ENCODE measurements at places on chromosomes 13 and 19.

DNA sequence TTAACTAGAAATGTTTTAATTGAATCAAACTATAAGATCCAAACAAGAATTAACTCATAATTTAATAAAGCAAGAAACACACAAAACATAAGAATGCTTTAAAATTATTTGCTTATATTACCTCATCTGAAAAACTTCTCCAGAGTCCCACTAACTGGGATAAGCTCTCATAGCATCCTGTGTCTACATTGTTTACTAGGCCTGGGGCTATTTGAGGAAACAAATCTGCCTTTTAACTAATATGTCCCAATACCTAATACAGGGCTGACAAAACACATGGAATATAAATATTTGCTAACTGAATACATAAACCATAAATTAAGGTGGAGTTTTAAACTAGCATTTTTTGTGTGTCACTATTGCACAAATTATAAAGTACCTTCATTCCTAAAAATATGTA lies 1399.8 kb upstream of the SLC10A2 start:
- no peak for DNase-seq

DNA sequence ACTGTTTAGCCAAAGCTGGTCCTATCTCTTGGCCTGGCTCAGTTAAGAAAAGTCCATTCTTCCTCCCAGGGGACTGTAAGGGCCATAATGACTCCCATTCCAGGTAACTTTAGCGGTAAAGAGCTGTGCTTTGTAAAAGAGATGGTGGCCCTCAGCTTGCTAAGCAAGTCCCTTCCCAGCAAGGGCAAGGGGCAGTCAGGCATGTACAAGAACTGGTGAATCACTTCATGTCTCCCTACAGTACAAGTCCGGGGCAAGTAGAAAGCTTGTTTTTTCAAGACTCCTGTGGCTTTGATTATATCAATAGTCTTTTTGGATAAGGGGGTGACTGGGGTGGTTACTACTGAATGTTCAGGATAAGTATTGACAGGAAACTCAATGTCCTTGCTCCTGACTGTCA lies 88.9 kb downstream of the SLC25A15 start:
- no peak for DNase-seq

- DNase-seq, result no peak
Observed at GRCh38 chr13:80361298-80361697, 20.4 kb upstream of the SPRY2 start.

GRCh38 chr13:23651887-23652286 lies 81.7 kb downstream of the TNFRSF19 start:
- no peak for DNase-seq

DNA sequence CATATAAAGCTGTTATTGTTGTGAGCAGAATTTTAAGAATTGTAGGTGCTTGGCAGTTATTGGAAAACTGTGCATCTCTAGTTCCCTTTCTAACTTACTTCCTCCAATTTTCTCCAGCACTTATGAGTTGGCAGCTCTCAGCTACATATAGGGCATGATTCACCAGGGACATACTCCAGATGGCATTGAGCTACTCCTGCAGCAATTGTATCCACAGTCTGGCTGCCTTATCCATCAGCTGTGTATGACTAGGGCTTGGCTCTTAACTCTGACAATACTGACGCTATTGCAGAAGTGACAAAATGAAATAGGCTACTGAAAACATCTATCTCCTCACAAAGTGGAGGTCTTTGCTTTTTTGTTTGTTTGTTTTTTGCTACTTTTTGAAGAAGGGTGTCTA lies 276.7 kb downstream of the POU4F1 start:
- peak; percentile 10 for DNase-seq

GRCh38 chr19:16509141-16510061 lies 13.2 kb downstream of the C19orf44 start:
- DNase-seq, result no peak

DNA sequence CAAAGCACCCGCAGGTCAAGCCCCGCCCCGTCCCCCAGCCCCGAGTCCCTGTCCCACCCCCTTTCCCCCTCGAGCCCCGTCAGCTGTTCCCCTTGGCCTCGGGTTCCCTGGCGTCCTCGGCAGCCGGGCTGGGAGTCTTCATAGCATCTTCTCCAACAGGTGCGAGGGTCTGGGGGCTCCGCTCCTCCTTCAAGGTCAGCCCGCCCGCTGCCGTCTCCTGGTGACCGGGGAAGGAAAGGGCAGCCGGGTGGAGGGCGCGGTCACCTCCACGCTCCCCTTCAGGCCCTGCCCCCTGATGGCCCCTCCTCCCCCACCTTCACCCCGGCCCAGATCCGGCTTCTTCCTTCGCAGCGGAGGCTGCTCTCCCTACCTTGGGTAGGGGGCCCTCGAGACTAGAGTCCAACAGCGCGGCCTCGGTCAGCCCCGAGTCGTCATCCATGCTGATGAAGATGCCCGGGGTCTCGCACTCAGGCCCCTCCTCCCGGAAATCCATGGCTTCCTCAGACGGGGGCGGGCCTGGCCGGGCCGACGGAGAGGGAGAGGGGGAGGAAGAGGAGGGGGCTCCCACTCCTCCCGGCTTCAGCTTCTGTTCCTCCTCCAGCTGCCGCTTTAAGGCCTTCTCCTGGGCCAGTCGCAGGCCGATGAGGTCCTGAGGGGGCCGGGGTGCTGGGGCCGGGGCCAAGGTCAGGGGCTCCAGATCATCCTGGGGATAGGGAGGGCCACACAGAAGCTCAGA lies 541 bp upstream of the RSPH6A start:
- no peak for DNase-seq

- no peak for DNase-seq
Observed at GRCh38 chr19:56295531-56296455, 18.8 kb downstream of the ZSCAN5A start.

GRCh38 chr13:27375686-27376326 lies 48.6 kb upstream of the GTF3A start:
- DNase-seq, result peak; percentile 84

DNA sequence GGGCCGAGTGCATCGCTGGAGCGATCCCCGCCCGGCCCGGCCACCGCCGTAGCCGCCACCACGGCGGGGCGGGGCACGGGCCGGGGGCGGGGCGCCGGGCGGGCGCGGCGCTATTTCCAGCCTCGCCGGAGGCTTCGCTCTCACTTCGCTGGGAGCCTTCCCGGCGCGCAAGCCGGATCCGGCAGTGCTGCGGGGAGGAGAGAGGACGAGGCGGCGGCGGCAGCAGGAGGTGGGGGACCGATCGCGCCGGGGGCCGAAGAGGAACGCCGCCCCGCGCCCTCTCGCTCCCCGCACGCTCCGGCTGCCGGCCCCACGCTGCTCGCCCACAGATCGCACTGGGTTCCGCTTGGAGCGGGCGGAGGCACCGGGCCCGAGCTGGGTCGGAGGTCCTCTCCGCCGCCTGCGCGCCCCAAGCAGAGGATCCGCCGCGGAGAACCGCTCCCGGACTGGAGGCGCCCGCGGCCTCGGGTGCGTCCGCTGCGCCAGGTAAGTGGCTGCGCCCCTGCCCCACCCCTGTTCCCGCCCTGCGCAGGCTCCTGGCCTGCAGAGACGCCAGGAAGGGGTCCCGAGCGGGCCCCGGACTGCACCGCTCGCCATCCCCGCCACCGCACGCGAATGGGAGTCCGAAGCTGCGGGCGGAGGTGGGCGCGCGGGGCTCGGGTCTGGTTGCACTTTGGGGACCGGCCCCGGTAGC lies at the start of gene CHST8:
CHST8 (plus strand) TSS at position 143 of the 694 bp plus-strand sequence. CDS start 67,309 bp downstream, outside the sequence.
- peak; percentile 20 for DNase-seq

DNA sequence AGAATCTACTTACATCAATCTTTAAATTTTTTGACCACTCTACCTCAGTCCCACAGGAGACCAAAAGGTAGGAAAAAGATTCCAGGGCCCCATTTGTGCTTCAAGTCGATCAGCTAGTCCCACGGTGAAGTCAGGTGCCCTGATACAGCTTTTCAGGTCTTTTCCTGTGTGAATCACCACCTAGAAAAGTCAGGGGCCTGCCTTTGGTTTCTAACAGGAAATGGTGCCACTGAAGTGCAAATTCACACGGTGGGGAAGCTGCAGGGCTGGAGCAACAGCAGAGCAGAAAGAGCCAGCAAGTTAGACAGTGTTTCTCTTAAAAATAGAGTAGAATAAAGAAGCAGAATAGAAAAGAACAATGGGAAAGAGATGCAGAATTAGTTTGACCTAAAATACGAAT lies 107.5 kb downstream of the KLF12 start:
- DNase-seq, result no peak

DNA sequence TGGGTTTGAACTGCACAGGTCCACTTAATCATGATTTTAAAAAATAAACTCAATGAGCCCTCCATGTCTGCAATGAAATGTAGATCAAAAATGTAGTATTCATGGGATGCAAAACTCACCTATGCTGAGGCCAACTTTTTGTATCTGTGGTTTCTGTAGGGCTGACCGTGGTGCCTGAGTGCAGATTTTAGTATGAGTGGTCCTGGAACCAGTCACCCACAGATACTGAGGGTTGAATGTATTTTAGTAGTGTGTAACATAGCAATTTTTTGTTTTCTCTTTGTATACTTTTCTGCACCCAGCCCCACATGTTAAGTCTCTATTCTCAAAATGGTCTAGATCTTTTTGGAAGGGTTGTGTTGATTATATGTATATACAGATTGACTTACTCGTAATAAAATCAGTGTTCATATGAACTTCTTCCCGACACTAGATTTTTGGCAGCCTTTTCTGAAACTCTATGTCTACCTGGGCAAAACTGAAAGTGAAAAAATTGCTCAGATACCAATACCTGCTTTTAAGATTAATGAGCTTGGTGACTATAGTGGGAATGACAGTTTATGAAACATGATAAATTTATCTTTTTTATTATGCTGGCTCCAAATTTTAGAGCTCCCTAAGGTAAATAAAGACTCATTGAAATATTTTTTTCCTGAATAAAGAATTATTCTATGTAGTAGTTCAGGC lies 51.6 kb downstream of the DNAJC15 start:
- no peak for DNase-seq

DNA sequence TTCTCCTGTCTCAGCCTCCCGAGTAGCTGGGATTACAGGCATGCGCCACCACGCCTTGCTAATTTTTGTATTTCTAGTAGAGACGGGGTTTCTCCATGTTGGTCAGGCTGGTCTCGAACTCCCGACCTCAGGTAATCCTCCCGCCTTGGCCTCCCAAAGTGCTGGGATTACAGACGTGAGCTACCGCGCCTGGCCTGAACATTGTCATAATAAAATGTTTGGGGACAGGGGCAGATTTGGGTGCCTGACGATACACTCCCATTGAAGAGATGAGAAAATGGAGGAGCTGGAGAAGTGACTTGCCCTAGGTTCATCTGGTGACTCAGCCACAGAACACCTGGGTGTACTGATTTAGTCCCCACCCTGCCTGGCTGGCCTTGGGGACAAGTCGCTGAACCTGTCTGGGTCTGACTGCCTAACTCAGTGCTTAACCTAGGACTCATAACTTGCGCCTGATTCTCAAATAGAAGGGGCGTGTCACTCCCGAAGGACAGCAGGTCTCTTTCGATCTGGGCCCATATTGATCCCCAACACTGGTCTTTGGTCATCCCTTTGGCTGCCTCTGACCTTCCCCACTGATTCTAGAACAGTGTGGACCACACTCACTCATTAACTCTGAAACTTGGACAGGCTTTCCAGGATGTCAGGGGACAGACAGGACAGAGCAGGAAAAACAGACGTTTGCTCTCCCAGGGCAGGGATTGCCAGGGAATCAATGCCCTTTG lies 7.6 kb upstream of the BICRA start:
- no peak for DNase-seq

GRCh38 chr13:21672287-21672680 lies 1.4 kb downstream of the FGF9 start:
- no peak for DNase-seq

- DNase-seq, result no peak
Observed at GRCh38 chr19:10228920-10229319, 2.2 kb downstream of the S1PR2 start.
